Effector memory CD8-positive, alpha-beta T cell (primary cell): ENCODE measurements at places on chromosomes 13 and 19.
A peak's percentile ranks its signal among the peaks of the same experiment; 100 is the strongest.

DNA sequence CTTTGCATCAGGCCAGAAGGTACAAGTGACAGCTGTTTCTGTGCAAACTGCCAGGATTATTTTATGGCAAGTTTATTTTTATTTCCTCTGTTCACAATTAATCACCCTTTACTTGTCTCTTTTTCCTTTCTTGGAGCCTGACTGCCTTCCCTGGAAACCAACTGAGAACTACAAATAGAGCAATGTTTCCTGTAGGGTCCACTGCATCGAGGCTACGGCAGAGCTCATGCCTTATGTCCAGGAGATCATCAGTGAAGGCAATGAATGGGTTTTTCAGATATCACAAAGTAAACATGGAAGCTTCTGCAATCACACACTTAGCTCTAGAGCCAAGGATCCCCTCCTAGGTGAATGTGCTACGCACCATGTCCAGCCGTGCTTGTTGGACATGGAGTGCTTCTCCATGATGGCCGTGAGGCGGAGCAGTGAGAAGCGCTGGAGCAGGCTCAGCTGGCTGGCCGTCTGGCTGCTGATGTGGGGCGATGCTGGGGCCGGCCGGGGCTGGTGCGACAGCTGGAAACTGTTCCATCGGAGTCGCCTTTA is 110.9 kb downstream of the KL start:
- DNase-seq: no peak

- peak; percentile 71 for DNase-seq
Observed at GRCh38 chr19:12666265-12667048, at the start of the genes MAN2B1 and WDR83. MAN2B1 (minus strand) TSS chr19:12666742; CDS start chr19:12666701, 41 bp downstream. WDR83 (plus strand) TSS chr19:12666807; CDS start chr19:12669791, 2,984 bp downstream.

DNA sequence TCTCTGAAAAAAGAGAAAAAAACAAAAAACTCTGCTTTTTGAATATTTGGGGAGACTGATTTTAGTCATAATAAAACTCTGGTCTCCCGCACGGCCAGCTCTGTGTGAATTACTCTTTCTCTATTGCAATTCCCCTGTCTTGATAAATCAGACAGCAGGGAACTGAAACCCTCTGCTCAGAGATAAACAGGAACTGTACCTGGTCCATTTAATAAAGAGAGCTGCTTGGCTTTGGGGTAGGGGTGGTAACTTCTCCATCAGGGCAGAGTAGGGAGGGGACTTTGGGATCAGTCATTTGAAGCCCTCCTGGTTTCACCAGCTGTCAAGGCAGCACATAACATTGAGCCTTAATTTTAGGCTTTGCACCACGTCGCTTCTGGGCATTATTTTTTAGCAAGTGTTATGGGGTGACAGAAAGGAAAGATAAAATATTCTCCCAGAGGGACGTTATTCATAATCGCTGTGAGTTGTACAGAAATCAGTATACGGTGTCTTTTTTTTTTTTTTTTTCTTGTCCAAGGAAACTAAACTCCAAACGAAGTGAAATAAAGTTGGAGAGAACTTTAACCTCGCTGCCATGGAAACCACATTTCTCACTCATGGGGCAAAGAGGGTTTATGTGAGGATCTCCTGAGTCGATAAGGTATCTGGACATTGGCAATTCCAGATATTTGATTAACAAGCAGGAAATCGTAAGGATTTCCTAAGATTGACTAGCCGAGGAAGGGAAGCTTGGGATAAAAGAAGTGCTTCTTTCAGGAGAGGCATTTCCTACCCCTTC is 99.0 kb upstream of the MRI1 start:
- DNase-seq: no peak

DNA sequence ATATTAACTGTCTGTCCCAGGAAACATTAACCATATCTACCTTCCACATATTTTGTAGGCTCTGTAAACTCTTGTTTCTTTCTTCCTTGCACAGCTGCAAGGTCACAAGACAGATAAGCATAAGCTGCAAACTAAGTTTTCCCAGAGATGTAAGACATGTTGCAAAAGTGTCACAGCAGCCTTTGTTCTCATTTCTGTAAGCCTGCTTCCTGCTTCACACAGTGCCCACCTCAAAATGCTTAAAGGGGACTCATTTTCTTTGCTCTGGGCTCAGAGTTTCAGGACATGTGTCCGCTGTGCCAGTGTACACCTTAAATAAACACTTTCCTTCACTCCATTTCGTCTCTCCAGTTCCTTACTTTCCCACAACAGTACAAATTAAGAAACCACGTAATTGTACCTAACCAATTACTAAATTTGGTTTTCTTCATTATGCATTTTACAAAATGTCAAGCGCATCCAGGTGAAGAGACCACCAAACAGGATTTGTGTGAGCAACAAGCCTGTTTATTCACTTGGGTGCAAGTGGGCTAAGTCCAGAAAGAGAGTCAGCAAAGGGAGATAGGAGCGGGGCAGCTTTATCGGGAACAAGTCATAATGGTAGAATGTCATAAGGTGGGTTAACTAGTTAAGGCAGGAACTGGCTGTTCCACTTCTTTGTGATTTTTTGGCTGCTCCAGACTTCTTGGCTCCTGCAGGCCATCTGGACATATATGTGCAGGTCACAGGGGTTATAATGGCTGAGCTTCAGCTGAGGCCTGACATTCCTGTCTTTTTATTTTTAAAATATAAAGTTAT is 12.7 kb upstream of the ZNF431 start:
- no peak for DNase-seq

DNA sequence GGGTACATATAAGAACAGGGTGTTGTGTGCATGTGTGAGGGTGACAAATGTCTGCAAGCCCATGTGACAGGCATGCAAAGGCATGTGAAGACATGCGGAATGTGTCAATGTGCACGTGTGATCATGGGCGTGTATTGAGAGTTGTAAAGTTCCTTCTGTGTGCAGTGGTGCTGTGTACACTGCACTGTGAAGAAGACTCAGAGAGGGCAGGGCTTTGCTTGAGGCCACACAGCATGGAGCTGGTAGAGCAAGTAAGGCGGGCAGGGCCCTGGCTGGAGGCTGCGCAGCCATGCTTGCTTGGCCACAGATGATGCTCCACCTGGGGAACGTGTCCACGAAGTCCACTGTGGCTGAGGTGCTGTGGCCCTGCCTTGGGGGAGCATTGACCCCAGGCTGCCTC is 66.8 kb downstream of the PTPRS start:
- no peak for DNase-seq

GRCh38 chr13:102699504-102699903 is 4.7 kb upstream of the METTL21C start:
- DNase-seq: no peak

DNA sequence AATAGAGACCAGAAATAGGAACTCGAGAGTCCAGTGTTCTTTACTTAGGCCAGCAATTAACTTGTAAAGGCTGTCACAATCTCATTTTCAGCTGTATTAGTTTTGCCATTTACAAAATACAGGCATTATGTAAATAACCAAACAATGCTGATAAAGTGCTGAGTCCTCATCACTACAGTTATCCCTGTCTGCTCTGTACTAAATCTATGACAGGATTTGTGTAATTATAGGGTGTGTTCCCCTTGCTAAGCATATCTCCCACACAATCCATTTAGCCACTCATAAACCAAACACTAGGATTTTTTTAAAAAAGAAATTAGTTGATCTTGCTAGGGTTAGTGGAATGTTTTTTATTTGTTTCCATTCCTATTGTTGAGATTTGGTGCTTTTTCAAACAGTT is 23.2 kb downstream of the PDX1 start:
- DNase-seq: no peak

- DNase-seq: no peak
Observed at GRCh38 chr13:56561327-56561726, 579.4 kb upstream of the PRR20A start.

- no peak for DNase-seq
Observed at GRCh38 chr13:73497430-73497829, 438.6 kb downstream of the KLF5 start.

DNA sequence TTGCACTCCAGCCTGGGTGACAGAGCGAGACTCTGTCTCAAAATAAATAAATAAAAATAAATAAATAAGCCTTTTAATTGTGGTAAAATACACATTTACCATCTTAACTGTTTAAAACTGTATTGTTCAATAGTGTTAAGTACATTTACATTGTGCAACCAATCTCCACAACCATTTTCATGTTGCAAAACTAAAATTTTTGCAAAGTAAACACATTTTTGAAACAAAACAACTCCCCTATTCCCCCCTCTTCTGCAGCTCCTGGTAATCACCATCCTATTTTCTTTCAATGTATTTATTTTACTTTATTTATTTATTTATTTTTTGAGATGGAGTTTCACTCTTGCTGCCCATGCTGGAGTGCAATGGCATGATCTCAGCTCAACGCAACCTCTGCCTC is 5.8 kb upstream of the B9D2 start:
- DNase-seq: no peak

GRCh38 chr19:48970923-48971395 is 5.8 kb downstream of the FTL start:
- DNase-seq: peak; percentile 82

DNA sequence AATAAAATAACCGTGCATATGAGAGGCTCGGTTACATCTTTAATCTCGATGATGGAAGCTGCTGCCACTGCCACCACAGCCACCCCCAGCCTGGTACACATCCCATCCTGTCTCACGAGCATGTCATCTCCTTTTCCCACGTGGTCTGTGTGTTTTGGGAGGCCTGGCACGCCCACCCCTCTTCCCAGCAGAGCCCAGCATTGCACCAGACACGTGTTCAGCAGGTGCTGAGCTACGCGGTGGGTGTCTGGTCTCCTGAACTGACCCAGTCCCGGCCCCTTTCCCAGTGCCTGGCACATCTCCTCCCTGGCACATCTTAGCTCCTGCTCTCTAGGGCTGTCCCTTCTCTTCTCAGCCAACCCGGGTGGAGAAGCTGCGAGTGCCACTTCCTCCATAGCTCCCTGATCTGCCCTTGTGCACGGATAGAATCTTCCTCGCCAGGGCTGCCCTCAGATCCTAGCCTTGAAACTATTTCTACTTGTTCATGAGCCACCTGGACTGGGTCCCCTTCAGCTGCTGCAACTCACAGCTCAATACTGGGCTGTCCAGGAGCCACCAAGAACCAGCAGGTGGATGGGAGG is 36.8 kb upstream of the ZNF536 start:
- DNase-seq: no peak

- no peak for DNase-seq
Observed at GRCh38 chr19:15126131-15126910, 19.1 kb downstream of the SYDE1 start.

GRCh38 chr19:11767633-11768133 is 883 bp downstream of the ZNF441 start:
- DNase-seq: peak; percentile 4

DNA sequence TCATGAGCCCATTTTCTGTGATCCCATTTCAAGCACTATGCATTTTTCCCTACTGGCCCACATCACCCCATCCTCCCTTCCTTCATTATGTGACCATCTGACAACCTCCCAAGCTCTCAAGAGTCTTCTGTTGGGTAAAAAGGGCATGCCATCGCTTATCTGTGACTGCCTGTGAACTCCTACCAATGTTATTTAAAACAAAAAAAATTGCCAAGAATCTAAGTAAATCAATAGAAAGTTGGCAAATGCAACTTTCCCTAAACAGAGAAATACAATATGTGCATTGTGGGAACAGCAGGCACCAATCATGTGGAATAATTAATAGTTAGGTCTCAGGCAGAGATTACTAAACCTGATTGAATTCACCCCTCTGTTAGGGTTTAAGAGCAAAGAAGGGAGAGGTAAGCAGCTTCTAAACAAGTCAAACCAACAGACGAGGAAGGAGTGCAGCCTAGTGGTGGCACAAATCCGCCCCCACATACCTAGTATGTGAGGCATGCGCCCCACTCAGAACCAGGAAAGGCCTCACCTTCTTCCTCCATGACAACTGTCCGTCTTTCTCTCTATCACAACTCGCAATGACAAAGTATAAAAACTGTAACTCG is 29.8 kb downstream of the DZIP1 start:
- DNase-seq: no peak

- DNase-seq: no peak
Observed at GRCh38 chr13:104782741-104783140, 1716.5 kb upstream of the SLC10A2 start.

DNA sequence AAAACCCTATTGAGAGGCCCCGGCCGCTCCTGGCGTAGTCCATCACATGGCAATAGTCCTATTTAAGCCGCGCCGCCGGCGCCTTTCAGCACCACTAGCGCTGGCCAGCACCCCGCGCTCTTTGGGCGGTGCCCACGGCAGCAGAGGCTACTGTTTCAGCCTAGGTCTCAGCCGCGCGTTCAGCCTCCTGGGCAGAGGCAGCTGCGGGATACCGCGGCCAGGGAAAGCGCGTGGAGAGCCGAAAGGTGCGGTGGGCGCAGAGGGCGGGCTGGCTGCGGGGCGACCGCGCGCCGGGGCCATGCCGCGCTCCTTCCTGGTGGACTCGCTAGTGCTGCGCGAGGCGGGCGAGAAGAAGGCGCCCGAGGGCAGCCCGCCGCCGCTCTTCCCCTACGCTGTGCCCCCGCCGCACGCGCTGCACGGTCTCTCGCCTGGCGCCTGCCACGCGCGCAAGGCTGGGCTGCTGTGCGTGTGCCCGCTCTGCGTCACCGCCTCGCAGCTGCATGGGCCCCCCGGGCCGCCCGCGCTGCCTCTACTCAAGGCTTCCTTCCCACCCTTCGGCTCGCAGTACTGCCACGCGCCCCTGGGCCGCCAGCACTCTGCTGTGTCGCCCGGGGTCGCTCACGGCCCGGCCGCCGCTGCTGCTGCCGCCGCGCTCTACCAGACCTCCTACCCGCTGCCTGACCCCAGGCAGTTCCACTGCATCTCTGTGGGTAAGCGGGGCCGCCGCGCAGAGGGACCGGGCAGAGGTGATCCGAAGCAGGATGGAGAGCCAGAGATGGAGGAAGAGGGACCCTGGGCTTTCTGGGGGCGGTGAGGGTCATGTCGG is at the start of gene GSX1:
Gene GSX1 (plus strand): TSS at position 91 of the 826 bp plus-strand sequence. CDS start 208 bp downstream, at position 299.
- DNase-seq: peak; percentile 31

DNA sequence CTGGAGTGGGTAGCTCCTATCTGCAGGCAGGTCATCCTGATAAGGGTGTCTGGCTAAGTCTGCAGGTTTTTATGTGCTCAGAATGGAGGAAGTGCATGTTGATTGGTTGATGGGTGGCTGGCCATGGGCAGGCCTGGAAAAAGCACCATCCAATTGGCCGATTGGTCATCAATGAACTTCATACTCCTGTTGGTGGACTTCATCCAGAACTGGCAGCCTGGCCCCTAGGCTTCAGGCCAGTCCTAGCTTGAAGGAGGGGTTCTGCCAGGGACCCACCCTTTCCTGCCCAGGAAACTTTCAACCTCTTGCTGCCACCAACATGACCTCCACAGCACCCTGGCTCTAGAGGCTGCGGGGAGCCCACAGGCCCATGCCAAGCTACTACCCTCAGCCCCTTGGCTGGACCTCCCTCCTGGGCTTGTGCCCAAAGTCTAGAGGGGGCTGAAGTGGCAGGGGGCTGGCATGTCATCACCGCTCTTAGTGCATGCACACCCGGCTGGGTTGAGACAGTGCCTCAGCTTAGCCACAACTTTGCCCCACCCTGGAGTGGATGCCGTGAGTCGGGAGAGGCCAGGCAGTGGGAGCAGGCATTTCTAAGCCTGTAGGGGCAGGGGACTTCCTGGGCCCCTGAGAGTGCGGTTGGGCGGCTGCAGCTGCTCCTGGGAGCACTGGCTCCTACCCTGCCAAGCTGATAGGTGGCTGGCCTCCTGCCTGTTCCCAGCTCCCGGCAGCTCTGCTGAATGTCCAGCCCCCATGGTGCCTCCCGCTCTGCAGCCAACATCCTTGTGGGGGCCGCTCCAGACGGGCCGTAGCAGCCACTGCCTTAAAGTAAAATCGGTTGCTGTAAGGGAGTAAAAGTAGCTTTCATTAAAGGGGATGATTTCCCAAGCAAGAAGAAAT is 13.2 kb downstream of the DNAJC15 start:
- no peak for DNase-seq
